ENCODE measurements at places on chromosomes 4 and X.

GRCh38 chrX:151679798-151680402 lies 15.4 kb upstream of the PRRG3 start:
- DNase-seq: no peak

DNA sequence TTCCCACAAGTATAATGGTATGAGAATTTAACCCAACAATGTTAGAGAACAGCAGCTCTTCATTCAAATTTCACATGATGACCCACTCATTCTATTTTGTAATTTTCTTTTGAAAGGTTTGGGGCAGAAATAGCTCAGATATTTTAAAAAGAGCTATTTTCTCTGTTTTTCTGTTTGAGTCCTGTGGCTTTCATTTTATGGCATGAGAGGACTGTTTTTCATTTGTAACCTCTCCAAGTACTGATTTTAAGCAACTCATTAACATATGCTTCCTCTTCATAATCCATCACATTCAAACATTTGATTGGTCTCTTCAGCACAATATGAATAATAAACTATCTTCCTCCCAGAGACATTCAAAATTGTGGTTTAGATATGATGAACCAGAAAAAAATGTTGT lies 129.0 kb upstream of the TEX13A start:
- DNase-seq: no peak

- DNase-seq: no peak
Measured at GRCh38 chrX:1045680-1046314, 166.7 kb downstream of the CRLF2 start.

DNA sequence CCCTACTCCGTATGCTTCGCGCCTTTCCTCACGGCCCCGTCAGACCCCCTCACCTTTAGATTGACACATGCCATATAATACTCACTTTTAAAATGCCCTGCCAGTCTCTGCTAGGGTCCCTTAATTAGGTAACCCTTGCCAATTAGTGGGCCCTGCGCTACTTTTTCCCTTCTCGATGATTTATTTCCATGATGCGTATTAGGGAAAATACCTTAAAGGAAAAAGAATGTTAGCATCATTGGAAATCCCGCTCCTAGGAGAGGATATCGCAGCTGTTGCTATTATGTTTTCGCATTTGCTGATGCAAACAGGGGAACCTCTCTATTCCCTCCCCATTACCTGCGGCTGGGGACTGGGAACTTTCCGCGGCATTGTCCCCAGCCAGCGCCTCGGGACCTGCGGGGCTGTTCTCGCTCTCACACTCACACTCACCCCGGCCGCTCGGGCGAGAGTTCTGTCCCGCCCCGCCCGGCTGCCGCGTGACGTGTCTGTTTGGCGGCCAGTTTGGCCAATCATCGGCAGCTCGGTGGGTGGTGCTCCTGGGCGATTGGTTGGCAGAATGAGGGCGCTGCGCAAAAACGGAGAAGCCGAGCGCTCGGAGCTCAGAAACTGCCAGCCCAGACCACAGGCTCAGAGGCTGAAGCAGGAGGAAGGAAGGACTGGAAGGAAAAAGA lies at the start of gene PCDH10:
Gene PCDH10, plus strand, starts transcription at position 605 of the 674 bp plus-strand sequence. CDS start 847 bp downstream, outside the sequence.
- DNase-seq: no peak

- no peak for DNase-seq
Measured at GRCh38 chr4:153661215-153661822, 22.8 kb upstream of the TLR2 start.

DNA sequence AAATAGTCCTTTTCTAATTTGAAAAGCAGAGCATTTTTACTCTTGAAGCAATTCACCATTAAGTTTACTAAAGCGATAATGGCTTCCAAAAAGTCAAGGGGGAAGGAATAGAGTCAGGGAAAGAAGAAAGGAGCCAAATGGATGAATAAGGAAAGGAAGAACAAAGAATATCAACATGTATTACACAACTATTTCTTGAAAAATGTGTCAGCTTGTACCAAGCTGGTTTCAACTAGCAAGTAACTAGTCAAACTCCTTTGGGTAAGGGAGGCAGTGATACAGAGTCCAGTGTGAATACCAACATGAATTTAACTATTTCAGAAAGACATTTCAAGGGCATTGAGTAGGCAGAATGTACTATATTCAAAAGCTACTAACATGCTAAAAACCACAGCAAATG lies 112.1 kb downstream of the ARHGAP6 start:
- DNase-seq: no peak

DNA sequence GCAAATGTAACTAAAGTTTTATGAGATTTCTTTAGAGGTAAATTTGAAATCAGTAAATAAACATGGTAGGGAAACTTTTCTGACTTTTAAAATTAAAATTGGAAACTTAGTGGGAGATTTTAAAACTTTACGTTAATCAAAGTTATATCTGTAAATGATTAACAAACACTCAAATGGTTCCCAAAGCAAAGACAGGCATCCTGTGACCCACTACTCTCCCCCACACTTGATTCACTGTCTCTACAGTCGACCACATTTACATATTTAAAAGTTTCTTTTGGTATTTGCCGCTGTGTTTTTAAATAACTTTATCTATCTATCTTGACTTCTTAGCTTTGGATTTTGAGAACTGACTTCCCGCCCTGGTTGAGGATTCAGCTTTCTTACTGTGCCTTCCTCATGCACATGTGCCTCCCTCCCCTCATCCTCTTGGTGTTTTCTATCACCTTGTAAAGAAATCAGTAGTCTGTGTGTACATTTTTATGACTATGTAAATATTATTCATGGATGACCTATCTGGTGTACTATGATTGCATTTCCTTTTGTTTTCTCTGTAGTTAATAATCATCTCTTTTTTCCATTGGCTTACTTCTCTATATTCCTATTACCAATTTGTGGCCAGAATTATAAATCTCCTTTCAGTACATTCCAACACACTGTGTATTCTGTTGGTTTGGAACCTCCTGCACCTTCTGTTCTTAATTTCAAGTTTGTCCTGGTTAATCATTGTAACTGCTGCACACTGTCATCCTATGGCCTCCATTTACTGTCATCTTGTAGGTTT lies 72.6 kb downstream of the WWC2 start:
- DNase-seq: no peak

- no peak for DNase-seq
Measured at GRCh38 chr4:110900213-110900769, 277.4 kb upstream of the PITX2 start.

GRCh38 chr4:144574000-144574399 lies 72.0 kb upstream of the HHIP start:
- DNase-seq: no peak
